ENCODE measurements at places on chromosomes 4 and X.

DNA sequence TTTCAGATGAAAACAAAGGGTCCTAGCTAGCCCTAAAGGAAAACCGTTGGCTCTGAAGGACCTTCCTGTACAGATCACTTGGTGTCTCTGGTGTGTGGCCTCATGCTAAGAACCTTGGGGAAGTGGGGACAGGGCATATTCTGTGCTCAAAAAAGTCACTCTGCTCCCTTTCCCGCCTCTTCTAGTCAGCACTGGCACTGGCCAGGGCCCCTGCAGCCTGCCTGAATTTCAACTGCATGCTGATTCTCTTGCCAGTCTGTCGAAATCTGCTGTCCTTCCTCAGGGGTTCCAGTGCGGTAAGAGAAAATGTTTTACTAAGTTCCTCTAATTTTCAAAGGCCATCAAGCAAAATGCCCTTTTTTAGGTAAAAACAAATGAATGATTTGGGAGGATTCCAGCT lies 3.4 kb downstream of the CYBB start:
- no peak for DNase-seq

- no peak for DNase-seq
These were observed 2.1 kb downstream of the RGN start for GRCh38 chrX:47080215-47080914.

DNA sequence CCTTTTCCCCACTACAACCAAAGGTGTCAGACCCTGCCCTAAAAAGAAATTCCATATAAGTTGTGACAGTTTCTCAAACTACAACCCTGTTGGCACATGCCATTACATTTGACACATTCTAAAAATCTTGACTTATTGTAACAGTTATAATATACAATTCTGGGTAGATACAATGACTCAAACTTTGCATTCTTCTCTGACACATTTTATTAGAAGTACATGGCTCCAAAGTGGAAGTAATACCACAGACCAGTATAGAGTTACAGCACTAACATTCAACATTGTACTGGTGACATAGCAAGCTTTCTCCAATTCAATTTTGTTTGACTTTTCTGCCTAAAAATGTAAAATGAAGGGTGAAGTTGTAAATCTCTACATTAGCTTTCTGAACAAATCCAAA lies 196.6 kb upstream of the ETNPPL start:
- no peak for DNase-seq

- DNase-seq = no peak
These were observed 52.8 kb downstream of the GRIA3 start for GRCh38 chrX:123236859-123237258.

- no peak for DNase-seq
These were observed 260.9 kb downstream of the SLC7A11 start for GRCh38 chr4:137981277-137981676.
